ENCODE measurements at places on chromosomes 7 and 10. TPM values are rescaled to one million over a fixed set of nuclear protein-coding genes. Genes with fewer than 3 reads are reported as not detected.
A peak's percentile ranks its signal among the peaks of the same experiment; 100 is the strongest.

GRCh38 chr10:131203456-131204357 lies 107.8 kb downstream of the TCERG1L start:
- DNase-seq, result no peak

DNA sequence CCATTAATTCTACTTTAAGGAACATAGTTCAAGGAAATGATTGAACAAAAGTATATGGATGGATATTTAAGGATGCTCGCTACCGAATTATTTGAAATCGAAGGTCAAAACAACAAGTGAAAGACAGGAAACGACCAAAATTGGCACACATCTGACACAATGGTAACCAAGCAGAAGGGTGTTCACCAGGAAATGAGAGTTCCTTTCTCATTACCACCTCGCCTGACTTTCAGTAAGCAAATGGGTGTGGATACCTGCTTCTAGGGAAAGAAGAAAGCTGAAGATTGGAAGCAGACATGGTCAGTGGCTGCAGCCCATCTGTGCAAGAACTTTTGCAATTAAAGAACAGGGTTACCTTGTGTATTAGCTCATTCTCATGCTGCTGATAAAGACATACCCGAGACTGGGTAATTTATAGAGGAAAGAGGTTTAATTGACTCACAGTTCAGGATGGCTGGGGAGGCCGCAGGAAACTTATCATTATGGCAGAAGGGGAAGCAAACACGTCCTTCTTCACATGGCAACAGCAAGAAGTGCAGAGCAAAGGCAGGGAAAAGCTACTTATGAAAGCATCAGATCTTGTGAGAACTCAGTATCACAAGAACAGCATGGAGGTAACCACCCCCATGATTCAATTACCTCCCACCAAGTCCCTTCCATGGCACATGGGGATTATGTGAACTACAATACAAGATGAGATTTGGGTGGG lies 6.2 kb upstream of the TMEM273 start:
- no peak for DNase-seq

DNA sequence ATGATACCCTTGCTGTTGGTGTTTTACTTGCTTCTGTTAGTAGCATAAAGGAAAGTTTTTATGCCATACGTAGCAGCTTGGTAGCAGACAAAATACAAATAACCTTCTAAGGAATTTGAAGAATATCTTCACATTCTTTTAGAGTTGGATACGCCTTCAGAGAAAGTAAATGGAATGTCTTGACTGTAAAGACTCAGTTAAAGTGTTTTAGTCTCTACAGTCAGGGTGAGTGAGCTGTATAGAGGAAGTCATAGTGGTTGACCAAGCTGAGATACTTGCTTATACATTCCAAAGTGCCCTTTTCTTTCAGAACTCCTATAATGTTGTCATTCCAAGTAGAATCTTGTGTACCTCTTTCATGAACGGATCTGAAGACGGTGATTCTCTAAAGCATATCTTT lies 37.7 kb downstream of the RABGEF1 start:
- peak; percentile 55 for DNase-seq

DNA sequence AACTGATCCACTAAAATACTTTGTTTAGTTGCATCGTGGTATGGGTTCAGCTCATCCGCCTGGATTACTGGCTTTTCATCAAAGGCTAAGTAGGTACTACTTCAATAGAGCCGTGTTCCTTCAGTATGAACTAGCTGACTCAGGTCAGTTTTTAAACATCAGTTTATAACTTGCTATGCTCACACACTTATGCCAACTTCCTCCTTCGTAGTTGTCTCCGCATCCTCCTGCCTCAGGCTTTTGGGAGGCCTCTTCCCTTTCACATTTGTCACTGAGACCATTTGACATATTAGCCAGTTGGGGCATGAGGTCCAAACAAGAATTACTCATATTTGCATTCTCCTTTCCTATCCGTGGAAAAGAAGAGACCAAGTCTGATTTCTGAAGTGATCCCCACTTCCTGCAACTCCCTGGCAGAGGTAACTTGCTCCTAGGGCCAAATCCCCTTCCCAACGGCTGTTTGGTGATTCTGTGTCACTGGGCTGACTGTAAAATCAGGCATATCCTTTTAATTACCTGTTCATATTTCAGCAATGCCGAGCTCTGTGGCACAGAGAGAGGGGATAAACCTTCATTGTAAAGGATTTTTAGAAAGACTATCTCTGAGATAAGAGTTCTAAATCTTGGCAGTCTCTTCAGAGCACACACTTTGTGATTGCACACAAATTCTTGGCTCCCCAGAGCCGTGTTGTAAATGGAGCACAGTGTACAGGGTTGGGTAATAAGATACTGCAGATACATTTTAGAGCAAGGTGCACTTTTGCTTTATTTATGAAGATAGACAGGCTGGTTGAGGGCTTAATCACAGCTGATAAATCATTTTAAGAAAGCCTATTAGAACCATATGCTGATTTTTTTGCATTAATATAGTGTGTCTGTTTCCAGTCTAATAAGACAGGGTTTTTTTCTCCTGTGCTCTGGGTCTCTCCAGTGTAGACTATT lies 108.0 kb downstream of the CREB5 start:
- DNase-seq, result no peak

DNA sequence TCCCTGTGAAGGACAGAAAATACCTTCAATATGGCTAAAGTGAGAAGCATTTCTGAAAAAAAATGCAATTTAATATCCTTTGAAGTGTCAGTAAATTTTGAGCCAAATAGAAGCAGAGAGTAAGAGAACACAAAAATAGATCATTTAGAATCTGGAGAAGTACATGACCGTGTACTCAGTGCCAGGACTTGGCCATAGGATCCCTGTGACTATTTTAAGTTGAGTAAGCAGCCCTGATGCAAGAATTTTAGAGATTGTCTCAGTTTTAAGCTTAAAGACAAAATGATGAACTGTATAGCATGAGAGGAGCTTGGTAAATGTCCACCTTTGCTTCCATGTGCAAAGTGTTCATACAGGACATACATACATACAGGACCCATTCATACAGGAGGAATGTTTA lies 2.5 kb downstream of the PTER start:
- no peak for DNase-seq

DNA sequence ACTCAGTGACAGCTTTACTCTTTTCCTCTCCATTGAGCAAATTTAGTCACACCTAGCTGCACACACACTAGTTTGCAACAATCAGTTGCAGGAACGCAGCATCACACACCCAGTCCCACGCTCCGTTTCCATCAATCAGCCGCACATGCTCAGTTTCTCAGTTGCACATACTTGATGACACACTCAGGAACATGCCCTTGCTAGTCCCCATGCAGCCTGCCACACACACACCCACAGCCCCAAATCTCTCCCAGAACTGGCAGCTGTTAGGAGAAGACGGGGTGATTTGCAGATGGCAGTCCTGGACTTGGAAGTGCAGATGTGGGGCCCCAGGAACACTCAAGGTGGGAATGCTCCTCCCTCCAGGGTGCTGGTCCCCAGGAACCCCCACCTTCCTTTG lies 7.7 kb downstream of the LBX1 start:
- DNase-seq, result peak; percentile 10

DNA sequence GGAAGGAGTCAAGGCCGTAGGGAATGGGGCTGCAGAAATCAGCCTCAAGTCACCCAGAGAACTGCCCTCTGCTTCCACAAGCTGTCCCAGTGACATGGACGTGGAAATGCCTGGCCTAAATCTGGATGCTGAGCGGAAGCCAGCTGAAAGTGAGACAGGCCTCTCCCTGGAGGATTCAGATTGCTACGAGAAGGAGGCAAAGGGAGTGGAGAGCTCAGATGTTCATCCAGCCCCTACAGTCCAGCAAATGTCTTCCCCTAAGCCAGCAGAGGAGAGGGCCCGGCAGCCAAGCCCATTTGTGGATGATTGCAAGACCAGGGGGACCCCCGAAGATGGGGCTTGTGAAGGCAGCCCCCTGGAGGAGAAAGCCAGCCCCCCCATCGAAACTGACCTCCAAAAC lies 50.2 kb upstream of the PDCD4 start:
- no peak for DNase-seq

Gene LRRC72
- total RNA-seq, result not detected

Gene PALD1
- total RNA-seq, result not detected

Gene SPDYE5
- not detected for total RNA-seq
